ENCODE measurements at places on chromosomes 1 and 21. TPM values are rescaled to one million over a fixed set of nuclear protein-coding genes. Genes with fewer than 3 reads are reported as not detected.

Gene PLA2G2D
- 0.10 TPM for polyA plus RNA-seq

Gene IL12RB2
- polyA plus RNA-seq, result 0.62 TPM

Gene SLC45A3
- polyA plus RNA-seq, result 6.8 TPM

Gene OXCT2
- 0.40 TPM for polyA plus RNA-seq

Gene THRAP3
- polyA plus RNA-seq, result 130 TPM

Gene THEMIS2
- polyA plus RNA-seq, result 3.2 TPM

Gene FAM110D
- polyA plus RNA-seq, result 1.2 TPM

- DNase-seq, result no peak
Observed at GRCh38 chr1:151494741-151495281, 16.4 kb upstream of the CGN start.

DNA sequence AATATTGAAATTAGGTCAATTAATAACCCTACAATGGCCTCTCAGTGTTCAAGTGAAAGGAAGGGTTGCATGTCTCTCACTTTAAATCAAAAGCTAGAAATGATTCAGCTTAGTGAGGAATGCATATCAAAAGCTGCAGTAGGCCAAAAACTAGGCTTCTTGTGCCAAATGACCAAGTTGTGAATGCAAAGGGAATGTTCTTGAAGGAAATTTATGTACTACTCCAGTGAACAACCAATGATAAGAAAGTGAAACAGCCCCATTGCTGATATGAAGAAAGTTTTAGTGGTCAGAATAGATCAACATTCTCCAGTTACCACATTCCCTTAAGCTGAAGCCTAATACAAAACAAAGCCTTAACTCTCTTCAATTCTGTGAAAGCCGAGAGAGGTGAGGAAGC, 10.0 kb downstream of the MAEL start:
- no peak for DNase-seq

GRCh38 chr1:167819849-167820683, 93.9 kb downstream of the ADCY10 start:
- DNase-seq, result peak; percentile 19

GRCh38 chr1:207015791-207016190, 16.8 kb downstream of the C1orf116 start:
- DNase-seq, result no peak

DNA sequence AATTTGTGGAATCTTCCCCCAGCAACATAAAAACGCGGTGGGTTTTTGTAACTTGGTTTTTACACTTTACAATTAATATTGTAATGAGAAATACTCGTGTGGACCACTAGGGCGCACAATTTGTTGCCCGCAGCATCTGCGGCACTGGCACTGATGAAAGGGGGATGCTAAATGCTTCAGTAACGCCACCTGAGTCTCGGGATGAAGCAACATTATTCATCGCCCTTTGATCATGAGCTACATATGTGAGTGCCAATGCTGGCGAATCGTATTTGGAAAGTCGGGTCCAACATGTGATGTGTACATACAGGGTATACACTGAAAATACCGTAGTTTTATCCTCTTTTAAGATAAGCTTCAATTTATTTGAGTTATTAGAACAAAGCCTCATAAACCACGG, 34.2 kb upstream of the COX20 start:
- DNase-seq, result no peak

GRCh38 chr1:167515893-167516321, 2.4 kb downstream of the CD247 start:
- no peak for DNase-seq

GRCh38 chr1:88877382-88877825, 14.0 kb downstream of the GTF2B start:
- no peak for DNase-seq

DNA sequence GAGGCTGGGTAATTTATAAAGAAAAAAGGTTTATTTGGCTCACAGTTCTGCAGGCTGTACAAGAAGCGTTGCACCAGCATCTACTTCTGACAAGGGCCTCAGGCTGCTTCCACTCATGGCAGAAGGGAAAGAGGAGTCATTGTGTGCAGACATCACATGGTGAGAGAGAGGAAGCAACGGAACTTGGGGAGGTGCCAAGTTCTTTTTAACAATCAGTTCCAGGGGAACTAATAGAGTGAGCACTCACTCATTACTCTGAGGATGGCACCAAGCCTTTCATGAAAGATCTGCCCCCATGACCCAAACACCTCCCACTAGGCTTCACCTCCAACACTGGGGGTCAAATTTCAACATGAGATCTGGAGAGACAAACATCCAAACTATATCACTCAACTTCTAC, 77.2 kb downstream of the DDAH1 start:
- DNase-seq, result no peak

GRCh38 chr1:172107316-172107975, 266.1 kb downstream of the DNM3 start:
- DNase-seq, result no peak

DNA sequence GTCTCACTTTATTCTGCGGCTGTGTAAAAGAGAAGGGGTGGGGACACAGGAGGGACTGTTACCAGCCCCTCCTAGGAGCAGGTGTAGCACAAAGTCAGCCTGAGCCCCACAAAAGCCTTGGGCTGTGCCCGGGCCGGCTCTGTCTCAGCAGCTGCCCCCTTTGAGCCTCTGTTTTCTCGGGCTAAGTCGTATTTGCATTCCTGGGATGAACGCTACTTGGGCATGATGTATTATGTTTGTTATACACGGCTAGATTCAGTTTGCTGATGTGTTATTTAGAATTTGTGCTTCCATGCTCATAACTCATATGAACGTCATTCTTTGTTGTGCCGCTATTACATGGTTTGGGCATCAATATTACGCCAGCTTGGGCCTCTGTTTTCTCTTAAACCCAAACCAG, 47.8 kb downstream of the KCNN3 start:
- no peak for DNase-seq

GRCh38 chr21:41713495-41714281, 53.2 kb downstream of the RIPK4 start:
- DNase-seq, result no peak

DNA sequence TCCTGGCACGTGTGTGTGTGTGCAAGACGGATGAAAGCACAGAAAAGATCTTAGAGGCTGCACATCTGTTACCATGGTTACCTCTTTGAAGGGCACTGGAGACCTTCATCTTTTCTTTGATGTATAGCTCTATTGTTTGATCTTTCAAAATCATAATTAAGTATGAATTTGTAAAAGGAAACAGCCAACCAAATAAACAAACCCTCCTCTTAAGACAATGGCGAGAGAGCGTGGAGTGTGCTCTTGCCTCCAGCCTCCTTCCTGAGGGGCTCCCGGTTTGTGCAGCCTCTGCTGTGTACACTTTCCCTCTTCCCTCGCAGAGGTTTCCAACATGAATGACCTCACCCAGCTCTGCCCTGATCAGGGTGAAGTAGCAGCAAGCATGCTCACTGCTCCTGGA, 27.9 kb downstream of the CACNA1S start:
- DNase-seq, result no peak

DNA sequence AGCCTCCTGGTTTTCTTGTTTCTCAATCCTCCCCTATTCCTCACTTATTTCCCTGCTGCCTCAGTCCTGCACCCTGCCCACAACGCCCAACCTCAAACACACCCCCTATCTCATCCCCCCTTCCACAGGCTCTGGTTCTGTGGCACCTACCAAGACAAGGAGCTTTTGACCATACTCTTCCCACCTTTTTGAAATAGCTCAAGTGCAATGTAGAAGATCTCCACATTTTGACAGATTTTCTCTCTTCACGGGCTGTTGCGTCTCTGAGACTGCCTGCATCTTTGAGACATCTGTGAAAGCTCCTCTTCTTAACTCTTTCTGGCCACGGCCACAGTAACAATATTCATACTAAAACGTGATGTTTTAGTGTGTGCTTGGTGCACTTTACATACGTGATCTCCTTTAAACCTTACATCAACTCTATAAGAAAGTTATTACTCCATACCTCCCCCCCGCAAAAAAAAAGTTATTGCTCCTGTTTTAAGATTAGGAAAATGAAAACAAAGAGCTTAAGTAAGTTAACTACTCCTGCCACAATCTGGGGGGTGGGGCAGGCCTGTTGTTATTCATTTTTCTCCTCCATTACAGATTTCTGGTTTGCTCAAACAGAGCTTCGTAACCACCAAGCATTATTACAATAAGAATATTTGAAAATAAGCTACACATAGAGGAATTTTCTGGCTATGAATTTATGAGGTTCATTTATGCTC, 1.8 kb upstream of the SERBP1 start:
- DNase-seq, result no peak

DNA sequence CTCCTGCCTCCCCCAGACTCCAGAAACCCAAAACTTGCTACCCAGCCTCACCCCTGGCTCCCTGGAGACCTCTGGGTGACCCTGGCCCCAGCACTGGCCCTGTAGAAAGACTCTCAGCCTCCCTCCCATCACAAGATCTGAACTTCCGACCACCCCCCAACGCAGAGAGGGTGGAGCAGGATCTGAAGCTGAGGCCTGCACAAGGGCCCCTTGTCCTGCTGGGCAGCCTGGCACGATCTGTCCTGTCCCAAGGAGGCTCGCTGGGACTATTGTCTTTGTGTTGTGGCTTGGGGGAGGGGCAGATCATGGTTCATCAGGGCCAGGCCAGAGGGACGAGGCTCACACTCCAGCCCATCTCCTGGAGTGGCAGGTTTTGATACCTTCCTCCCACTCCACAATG, 20.0 kb downstream of the PHLDA3 start:
- no peak for DNase-seq

GRCh38 chr1:226640321-226641136, 92.0 kb downstream of the STUM start:
- DNase-seq, result no peak

- no peak for DNase-seq
Observed at GRCh38 chr1:27658951-27659496, 13.0 kb downstream of the IFI6 start.

DNA sequence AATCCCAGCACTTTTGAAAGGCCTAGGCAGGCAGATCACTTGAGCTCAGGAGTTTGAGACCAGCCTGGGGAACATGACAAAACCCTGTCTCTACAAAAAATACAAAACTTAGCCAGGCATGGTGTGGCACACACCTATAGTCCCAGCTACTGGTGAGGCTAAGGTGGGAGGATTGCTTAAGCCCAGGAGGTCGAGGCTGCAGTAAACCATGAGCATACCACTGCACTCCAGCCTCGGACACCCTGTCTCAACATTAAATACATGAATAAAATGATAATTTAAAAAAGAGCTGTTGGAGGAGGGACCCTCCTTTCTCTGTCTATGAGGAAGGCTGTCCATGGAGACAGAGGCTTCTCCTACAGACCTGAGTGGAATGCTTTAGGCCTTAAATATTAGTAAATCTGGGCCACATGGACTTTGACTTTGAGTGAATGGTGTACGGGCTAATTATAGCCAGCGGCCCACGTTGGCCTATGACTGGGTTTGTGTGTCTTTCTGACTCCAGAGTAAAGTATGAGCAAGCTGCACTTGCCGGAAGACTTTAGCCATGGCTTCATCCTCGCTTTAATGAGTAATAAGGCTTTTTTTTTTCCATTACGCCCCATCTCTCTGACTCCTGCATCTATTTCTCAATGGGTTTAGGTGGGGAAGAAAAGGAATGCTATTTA, 21.3 kb downstream of the RAB3B start:
- DNase-seq, result no peak

GRCh38 chr1:145983960-145984830, 12.2 kb downstream of the TXNIP start:
- no peak for DNase-seq

GRCh38 chr1:80341021-80341420, 1334.5 kb upstream of the ADGRL4 start:
- DNase-seq, result no peak

GRCh38 chr1:232792949-232793348, 12.3 kb upstream of the MAP10 start:
- no peak for DNase-seq

- no peak for DNase-seq
Observed at GRCh38 chr1:14787604-14788003, 189.1 kb downstream of the KAZN start.

DNA sequence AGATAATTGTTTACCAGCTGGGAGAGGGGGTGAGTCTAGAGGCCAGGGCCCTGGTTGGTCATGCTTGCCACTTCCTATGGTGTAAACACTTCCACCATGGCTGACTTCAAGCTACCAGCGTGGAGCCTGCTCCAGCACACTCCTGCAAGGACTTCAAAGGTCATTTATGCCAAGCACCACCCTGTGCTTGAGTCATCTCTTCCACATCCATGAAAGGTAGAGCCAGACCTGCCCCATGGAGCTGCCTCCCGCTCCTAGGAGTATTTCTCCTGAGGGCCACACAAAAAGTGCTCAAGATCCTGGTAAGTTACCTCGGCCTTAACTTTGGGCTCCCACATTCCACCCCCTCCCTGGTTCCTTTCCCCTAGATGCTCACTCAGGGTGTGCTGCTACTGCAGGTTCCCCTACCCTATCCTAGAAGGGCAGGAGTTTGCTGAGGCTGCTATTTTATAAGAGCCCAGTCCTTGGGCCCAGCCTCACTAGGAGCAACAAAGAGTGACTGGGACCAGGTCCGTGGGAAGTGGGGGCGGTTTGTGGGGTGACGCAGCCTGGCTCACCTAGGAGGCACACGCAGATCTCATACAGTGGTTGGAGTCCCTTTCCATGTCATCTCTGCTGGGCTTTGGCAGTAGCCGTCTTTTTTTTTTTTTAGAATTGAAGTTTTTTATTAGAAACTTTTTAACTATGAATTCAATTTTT, 2.4 kb downstream of the RAB7B start:
- no peak for DNase-seq

DNA sequence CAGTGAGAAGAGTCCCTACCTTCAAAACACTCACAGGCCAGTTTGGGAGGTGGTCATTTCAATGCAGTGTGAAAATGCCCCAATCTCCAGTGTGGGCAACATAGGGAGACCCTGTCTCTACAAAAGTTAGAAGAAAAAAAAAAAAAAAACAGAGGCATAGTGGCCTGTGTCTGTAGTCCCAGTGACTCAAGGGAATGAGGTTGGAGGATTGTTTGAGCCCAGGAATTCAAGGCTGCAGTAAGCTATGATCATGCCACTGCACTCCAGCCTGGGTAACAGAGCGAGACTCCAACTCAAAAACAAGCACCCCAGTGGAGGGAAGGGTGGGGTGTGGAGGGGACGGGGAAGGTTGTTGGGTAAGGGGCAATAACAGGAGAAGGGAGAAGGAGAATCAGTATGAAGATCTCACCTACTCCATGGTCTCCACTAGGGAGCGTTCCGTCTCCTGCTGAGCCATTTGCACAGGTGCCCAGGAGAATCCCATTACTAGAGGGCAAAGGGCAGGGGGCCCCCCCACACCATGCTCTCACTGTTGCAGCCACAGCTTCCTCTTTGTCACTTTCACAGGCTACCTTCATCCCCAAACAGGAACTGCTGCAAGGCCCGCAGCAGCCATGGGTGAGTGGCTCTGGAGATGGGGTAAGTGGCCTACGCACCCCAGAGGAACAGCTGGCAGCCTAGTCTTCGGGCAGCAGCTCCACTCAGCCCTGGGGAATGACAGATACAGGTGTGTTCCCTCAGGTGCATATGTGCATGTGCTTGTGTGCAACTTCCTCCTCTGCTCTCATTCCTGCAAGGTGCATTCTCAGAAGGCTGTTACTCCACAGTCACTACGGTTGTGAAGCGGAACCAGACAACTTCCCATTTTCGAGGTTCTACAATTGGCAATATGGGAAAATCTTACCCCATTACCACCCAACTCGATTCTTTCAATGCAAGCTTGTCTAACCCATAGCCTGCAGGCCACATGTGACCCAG, 87.9 kb upstream of the LYST start:
- no peak for DNase-seq

Data from right renal cortex interstitium (tissue), 3 donors.